PC-9 (cell line): ENCODE measurements at places on chromosomes 3 and 15.

DNA sequence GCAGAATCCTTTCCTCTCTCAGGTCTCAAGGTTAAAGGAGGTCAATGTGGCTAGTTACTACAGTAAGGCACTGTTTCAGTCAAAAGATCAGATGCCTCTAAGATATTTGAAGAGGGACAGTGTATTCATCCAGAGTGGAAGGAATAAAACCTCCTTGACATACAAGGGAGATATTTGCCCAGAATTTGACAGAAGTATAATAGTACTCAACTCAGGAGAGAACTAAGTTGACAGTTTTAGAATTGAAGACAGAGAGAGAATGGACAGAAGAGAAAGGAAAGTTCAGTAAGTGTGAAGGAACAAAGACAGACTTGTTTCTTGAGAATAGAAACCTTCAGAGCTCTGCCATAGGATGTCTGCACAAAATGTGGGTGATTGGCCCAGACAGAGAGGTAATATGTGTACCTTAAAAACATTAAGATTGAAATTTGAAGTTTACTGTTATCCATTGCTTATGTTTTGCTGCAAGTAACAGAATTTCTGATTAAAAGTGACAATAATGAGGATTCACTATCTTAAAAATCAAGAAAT lies 507.1 kb downstream of the IGSF11 start:
- H3K4me1 ChIP-seq, result no peaks in the 10 kb centered on the region
- H3K36me3 ChIP-seq, result no peaks in the 10 kb centered on the region
- H3K4me3 ChIP-seq, result no peak overlapping the region
- DNase-seq, result no peak
- H3K27me3 ChIP-seq, result no peaks in the 10 kb centered on the region

DNA sequence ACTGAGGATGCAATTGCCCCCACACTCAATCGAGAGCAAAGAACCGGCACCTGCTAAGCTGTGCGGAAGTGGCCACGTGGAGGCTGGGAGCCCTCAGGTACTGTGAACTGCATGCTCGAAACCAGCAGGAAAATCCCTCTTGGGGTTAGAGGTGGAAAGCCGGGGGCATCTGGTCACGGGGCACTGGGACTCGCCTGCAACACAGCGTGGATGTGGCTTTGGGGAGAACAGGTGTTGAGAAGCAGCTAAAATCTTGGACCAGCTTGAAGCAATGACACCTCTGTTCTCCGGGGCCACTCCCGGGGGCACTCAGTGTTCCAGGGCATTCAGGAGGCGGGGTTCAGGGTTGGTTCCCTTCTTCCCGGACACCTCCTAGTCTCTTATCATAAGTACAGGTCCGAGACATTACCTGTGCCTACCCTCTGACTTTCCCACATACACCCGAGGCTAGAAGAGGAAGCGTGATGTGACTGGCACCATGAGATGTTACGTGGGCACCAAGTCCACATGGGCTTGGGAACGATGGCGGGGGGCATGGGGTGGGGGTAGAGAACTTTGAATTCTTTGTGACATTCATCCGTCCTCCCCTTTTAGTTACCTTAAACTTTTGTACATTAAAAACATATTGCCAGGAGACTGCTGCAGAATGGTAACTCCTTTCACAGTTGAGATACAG lies 172.0 kb downstream of the ADAMTS17 start:
- no peak overlapping the region for H3K27ac ChIP-seq
- no peaks in the 10 kb centered on the region for H3K27me3 ChIP-seq
- H3K4me3 ChIP-seq, result no peak overlapping the region
- H3K36me3 ChIP-seq, result no peaks in the 10 kb centered on the region
- no peaks in the 10 kb centered on the region; the same call in 1 of the 2 replicates for H3K4me1 ChIP-seq

GRCh38 chr3:163482695-163483094 lies 1595.6 kb downstream of the SI start:
- H3K36me3 ChIP-seq, result no peaks in the 10 kb centered on the region
- H3K4me3 ChIP-seq, result no peak overlapping the region
- no peaks in the 10 kb centered on the region for H3K4me1 ChIP-seq
- H3K27me3 ChIP-seq, result no peaks in the 10 kb centered on the region
- no peak overlapping the region for H3K27ac ChIP-seq

GRCh38 chr15:68387381-68388143 lies 44.4 kb downstream of the ITGA11 start:
- H3K36me3 ChIP-seq, result no peaks in the 10 kb centered on the region
- 0 out of 2 replicates have a peak, but pooled peaks cover 14% of the 10 kb centered on the region for H3K4me1 ChIP-seq
- no peak overlapping the region for H3K27ac ChIP-seq
- no peak for DNase-seq
- H3K27me3 ChIP-seq, result no peaks in the 10 kb centered on the region

GRCh38 chr3:125654526-125654925 lies 59.2 kb upstream of the OSBPL11 start:
- H3K4me3 ChIP-seq, result no peak overlapping the region
- H3K27me3 ChIP-seq, result no peaks in the 10 kb centered on the region
- DNase-seq, result no peak
- peaks cover 15% of the 10 kb centered on the region for H3K4me1 ChIP-seq
- H3K27ac ChIP-seq, result no peak overlapping the region
- H3K36me3 ChIP-seq, result no peaks in the 10 kb centered on the region

DNA sequence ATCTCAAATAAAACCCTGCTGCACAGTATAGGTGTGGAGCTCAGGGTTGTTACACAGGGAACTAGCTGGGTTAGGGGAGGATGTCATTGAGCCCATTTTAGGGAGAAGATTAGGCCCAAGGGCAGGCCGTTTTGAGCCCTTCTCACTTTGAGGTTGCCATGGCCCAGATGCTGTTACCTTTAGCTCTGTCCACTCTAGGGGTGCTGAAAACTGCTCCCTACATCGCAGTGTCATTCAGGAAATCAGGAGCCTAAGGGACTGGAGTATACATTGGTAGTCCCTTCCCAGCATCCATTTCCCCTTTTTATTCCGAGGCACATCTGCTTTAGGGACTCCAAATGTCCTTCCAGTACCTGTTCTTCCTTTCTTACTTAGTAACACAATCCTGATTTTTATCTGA lies 79.0 kb upstream of the SELENOK start:
- H3K4me1 ChIP-seq, result no peaks in the 10 kb centered on the region
- no peaks in the 10 kb centered on the region; the same call in 1 of the 2 replicates for H3K27me3 ChIP-seq
- no peaks in the 10 kb centered on the region for H3K36me3 ChIP-seq
- no peak overlapping the region for H3K4me3 ChIP-seq

DNA sequence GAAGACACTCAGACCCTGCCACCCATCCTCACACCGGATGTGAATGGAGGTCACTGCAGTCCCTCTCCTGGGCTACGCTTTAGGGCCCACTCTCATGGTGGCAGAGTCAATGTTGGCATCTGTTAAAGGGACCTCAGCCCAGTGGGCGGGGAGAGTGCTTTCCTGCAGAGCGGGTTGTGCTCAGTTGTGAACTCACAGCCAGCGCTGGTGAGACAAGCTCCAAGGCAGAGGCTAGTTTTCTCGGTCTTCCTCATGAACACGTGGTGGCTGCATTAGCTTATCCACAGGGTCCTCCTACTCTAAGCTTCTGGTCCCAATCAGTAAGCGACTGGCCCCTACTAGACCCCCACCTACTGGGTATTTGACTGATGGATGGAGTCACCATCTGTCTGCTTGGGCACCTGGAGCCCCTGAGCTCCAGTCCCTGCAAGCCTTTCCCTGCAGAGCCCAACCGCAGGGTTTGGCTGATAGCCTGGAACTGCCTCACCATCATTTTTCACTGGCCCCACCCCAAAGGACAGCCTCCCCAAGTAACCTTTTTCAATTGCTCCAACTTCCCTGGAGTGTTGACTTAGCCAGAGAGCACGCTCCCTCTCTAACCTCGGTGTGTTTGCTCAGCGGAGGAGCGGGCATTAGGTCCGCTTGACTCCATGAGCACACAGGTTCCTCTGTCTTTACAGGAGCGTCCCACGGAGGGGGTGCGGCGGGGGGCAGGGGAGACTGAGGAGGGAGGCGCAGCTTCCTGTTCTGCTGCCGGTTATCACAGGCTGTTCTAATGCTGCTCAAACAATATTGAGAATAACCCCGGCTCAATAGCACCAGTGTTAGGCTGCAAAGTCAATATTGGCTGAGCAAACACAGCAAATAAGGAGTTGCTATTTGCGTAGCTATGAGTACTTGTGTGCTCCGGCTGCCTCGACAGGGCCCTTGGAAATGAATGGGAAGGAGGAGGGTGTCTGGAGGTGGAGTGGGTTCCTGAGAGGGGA lies 141.7 kb downstream of the RPLP1 start:
- H3K4me1 ChIP-seq, result peaks cover 49% of the 10 kb centered on the region
- peak overlapping the region; percentile 5; the same call in 1 of the 2 replicates for H3K4me3 ChIP-seq
- peak; percentile 83 for DNase-seq
- no peaks in the 10 kb centered on the region for H3K36me3 ChIP-seq

DNA sequence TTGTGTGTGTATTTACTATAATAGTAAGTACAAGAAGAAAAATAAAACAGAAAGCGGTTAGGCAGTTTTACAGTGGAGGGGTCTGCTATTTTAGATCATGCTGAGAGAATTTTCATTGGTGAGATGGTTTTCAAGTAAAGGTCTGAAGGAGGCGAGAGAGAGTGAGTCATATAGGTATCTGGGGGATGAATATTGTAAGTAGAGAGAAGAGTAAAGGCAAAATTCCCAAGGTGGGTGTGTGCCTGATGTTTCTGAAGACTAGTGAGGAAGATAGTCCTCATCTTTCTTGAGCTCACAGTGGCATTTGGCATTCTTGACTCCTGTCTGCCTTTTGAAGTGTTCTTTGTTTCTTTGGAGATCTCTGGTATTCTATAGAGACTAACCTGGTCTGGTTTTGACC lies 38.6 kb downstream of the CRYBG3 start:
- H3K4me1 ChIP-seq, result peaks cover 18% of the 10 kb centered on the region
- H3K4me3 ChIP-seq, result no peak overlapping the region
- peaks cover 9% of the 10 kb centered on the region; the same call in 1 of the 2 replicates for H3K36me3 ChIP-seq
- H3K27ac ChIP-seq, result no peak overlapping the region
- no peaks in the 10 kb centered on the region for H3K27me3 ChIP-seq

GRCh38 chr3:46154311-46154710 lies 53.8 kb downstream of the CCR1 start:
- no peaks in the 10 kb centered on the region for H3K27me3 ChIP-seq
- no peaks in the 10 kb centered on the region for H3K4me1 ChIP-seq
- DNase-seq, result no peak
- no peak overlapping the region for H3K27ac ChIP-seq
